ENCODE measurements at places on chromosomes 7 and 10.

DNA sequence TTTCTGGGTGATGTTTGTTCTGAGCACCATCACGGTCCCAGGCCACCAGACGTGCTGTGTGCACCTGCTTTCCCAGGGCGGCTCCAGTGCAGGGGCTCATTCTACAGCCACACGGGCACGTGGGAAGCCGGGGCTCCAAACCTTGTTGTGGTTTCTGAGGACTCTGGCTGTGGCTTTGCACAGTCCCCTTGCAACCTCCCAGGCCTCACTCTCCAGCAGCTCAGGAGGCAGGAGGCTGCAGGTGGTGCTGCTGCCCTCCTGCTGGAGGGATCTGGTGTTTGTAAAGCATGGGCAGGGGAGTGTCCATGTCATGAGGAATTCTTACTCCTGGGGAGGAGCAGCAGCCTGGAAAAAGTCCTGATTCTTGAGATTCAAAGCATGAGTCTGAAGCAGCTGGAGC lies 54.3 kb downstream of the INSYN2A start:
- DNase-seq: no peak

DNA sequence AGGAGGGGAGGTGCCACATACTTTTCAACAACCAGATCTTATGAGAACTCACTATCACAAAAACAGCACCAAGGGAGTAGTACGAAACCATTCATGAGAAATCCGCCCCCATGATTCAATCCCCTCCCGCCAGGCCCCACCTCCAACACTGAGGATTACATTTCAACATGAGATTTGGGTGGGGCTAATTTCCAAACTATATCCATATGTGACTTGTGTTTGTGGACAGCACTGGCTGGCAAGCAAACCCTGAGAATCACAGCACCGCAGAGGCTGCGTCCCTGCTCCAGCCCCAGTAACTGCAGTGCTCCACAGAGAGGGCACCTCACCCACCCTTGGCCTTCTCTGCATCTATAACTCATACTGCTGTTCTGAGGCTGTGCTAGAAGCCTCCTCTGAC lies 211.2 kb upstream of the PODXL start:
- DNase-seq: no peak

DNA sequence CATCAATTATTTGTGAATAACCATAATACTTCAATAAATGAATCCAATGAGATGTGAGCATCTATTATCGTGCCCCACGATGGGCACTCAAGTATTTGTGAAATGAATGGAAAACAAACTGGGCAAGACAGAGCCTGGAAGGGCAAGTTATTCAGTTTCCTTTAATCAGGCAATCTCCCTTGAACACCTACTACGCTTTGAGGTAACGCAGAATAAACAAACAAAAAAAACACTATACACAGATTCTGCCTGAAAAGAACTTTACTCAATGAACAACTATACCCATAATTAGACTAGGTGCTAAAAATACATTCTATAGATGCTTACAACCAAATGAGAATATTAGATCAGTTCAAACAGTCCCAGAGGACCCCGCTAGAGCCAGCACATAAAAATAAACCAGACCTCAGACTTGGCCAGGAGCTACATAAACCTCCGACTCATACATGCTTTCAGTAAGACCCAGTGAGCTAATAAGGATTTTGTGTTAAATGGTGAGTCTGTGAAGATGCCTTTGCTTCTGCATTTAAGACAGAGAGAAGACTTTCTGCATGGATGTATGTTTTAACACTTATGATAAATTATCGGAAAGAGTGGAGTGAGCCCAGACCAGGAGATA lies 121.3 kb downstream of the MPP7 start:
- DNase-seq: no peak

- no peak for DNase-seq
Measured at GRCh38 chr10:74799721-74800221, 26.6 kb upstream of the KAT6B start.

DNA sequence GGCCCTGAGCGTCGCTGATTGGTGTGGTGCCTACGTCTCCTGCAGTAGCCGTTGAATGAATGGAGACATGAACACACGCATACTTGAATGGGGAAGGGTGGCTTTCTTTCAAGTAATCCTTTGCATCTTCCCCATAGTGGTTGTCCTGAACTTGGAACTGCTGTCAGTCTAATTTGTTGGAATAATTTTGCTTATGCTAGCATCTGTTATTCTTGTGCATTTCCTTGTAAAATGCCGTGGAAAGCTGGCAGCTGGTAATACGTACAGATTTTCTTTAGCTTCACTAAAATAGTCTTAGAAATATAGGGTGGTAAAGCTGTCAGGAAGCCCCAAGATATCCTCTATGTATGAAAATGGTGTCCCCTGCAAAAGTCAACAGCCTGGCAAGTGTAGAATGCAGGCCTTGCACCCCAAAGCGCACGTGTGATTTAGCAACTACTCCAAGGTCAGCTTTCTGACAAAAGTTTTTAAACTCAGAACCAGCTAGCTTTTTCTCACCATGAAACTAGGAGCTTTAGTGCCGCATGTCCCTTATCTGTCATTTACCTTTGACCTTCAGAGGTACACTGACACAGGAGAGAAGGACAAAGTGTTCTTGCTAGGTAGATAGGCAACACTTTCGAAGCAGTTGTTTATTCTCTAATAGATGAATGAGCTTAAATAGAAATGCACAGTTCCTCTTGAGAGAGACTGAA lies 70.8 kb downstream of the RBM33 start:
- DNase-seq: no peak

DNA sequence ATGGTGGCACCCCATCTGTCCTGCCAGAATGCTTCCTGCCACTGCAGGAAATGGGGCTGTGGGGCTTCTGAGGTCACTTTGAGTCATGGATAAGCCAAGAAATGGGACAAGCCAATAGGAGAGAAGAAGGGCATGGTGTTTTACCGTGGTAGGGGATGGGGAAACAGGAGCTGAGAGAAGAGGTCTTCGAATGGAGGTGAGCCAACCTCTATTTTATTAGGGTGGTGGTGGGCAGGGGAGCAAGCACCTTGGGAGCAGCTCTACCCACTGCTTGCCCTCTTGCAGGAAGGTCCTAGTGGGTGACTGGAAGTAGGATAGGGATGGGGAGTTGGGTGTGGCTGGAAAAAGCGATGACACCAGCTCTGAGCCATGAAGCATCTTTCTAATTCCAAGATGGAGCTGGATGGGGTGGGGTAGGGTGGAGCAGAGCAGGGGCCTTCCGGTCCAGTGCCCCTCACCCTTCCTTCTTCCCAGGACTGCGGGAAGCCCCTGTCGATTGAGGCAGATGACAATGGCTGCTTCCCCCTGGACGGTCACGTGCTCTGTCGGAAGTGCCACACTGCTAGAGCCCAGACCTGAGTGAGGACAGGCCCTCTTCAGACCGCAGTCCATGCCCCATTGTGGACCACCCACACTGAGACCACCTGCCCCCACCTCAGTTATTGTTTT lies 9.1 kb downstream of the ZYX start:
- no peak for DNase-seq

- DNase-seq: no peak
Measured at GRCh38 chr10:74887614-74888284, 61.3 kb downstream of the KAT6B start.

GRCh38 chr10:133343558-133343957 lies 3.6 kb upstream of the PRAP1 start:
- no peak for DNase-seq

GRCh38 chr7:126228356-126229061 lies 1024.2 kb downstream of the GRM8 start:
- DNase-seq: no peak

GRCh38 chr7:49643736-49644135 lies 129.7 kb upstream of the VWC2 start:
- no peak for DNase-seq

- DNase-seq: no peak
Measured at GRCh38 chr7:126881315-126881714, 371.4 kb downstream of the GRM8 start.

DNA sequence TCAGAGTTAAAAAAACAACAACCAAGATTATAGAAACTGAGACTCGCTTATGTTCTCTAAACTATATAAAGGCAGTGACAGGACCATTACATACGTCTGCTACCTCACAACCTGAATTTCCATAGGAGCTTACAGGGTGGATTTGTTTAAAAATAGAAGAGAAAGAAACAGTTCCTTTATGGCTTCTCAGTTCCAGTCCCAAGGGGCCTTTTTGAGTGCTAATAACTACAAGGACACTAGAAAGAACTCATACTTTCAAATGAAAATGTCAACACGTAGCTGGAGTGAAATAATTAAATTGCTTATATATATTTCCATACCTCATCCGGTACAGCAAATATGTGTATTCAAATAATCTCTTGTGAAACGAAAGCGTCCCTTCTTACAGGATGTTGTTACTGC lies 19.7 kb downstream of the TSPAN12 start:
- no peak for DNase-seq

DNA sequence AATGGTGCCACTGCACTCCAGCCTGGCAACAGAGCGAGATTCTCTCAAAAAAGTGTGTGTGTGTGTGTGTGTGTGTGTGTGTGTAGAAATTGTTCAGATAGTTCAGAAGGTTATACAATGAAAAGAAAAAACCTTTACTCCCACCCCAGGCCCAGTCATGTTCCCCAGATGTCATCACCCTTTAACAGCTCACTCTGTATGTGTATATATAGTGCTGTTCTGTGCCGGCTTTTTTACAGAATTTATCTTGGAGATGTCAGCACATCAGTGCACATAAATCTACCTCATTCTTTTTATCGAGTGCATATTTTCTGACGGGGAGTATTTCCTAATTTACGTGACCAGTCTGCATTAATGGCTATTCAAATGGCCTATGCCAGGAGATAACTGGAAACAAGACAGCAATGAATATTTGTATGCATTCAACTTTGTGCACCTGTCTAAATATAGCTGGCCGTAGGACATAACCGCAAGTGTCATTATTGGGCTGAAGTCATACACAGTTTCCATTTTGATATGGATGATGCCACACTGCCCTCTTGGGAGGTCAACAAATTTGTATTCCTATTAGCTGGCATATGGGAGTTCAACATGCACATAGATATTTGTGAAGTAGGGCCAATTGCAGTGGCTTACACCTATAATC lies 11.7 kb downstream of the NIPSNAP2 start:
- DNase-seq: no peak

DNA sequence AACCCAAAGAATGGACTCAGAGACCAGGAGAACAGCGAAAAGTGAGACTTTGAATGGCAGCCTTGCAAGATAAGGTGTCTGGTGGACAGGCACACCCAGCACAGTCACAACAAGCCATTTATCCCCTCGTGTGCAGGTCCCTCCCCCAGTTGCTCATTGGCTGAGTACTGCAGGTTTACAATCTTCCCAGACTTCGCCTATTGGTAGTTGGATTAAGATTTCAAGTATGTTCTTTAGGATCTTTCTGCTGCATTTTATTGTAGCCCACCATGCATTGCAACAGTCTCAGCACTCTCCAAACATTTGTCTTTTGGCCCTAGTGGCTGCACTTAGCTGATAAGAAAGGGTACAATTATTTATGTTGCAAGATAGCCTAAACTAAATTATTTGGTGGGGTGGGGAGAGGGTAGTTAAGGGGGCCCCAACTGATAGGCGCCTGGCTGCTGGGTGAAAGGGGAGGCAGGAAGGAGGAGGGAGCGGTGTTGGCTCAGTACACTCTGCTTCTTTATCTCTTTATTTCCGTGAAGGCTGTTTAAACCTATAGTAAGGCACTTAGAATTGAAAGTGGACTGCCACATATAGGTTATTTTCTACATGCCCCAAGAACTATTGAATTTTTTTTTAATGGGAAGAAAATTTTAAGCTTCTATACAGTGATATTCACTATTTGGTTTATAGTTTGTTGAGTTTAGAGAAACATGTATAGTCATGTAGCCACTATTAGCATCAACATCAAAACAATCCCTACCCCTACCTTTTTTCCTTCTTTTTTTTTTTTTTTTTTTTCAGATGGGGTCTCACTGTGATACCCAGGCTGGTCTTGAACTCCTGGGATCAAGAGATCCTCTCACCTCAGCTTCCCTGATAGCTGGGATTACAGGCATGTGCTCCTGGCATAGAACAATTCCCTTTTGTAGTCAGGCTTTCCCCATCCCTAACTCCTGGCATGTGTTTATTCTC lies 54.2 kb downstream of the GUSB start:
- DNase-seq: no peak

DNA sequence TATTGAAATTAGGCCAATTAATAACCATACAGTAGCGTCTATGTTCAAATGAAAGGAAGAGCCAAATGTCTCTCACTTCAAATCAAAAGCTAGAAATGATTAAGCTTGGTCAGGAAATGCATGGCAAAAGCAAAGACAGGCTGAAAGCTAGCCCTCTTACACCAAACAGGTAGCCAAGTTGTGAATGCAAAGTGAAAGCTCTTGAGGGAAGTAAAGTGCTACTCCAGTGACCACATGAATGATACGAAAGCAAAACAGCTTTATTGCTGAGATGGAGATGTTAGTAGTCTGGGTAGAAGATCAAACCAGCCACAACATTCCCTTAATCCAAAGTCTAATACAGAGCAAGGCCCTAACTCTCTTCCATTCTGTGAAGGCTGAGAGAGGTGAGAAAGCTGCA lies 123.8 kb downstream of the TEX36 start:
- DNase-seq: no peak

- DNase-seq: no peak
Measured at GRCh38 chr10:128498746-128499145, 372.5 kb upstream of the MKI67 start.

- no peak for DNase-seq
Measured at GRCh38 chr10:113047605-113047962, 97.5 kb downstream of the TCF7L2 start.

DNA sequence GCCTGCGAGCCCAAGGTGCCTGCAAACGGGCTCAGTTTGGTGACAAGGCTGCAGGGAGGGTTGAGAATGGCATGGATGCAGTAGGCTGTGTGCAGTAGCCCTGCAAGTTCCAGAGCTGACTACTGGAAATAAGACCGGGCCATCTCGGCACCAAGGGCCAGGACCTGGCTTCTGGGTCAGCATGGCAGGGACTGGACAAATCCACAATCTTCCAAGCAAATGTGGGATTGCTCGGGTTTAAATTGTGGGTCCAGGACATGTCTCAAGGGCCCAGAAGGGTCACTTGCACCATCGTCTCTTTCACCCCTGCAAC lies 78.0 kb downstream of the GPR26 start:
- DNase-seq: no peak

DNA sequence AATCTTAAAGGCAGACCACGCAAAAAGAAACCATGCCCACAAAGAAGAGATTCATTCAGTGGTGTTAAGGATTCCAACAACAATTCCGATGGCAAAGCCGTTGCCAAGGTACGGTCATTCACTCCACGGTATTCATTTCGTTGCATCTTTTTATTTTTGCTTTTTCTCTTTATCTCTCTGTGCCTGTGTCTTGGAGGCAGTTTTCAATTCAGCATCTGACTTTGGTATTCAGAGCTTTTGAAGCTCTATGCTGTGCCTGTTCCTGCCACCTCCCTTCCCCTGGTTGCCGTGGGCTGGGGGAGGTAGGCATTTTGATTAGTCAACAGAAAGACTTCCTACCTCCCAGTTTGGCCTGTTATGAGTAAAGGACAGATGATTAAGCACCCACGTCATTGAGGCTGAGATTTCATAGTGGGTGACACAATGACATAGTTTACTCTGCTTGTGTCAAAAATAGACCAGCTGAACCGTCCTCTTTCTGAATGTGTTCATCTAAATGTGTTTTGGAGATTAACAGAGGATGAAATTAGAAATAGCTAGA lies 149.5 kb downstream of the ARID5B start:
- no peak for DNase-seq

GRCh38 chr7:133850497-133851280 lies 276.5 kb upstream of the LRGUK start:
- no peak for DNase-seq
